ENCODE measurements at places on chromosomes 12 and 14.

DNA sequence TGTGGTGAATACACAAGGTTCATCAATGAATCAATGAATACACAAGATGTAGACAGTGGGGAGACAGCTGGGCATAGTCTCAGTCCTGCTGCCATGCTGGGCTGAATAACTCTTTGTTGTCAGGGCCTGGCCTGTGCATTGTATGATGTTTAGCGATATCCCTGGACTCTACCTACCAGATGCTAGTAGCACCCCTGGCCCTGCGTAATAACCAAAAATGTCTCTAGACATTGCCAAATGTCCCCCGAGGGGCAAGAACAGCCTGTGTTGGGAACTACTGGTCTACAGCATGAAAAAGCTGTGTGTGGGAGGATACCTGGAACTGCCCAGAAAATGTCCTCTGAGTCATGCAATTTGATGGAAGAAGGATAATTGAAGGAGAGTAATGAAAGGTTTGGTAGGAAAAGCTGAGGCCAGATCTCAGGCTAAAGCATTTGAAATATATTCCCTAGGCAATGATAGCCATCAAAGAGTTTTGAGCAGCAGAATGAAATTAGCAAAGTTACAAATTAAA is 128.2 kb downstream of the TMEM30B start:
- no peak for DNase-seq

DNA sequence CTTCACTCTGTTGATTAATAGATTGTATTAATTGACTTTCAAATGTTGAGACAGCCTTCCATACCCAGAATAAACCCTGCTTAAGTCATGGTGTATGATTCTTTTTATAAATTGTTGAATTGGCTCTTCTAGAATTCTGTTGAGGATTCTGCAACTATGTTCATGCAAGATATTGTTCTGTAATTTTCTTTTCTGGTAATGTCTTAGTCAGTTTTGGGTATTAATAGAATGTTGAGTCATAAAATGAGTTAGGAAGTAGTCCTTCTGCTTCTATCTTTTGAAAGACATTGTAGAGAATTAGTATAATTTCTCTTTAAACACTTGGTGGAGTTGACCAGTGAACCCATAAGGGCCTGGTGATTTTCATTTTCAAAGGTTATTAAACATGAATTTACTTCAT is 958.9 kb downstream of the LRFN5 start:
- no peak for DNase-seq

- no peak for DNase-seq
Observed at GRCh38 chr12:51471111-51471864, 46.7 kb downstream of the SLC4A8 start.

DNA sequence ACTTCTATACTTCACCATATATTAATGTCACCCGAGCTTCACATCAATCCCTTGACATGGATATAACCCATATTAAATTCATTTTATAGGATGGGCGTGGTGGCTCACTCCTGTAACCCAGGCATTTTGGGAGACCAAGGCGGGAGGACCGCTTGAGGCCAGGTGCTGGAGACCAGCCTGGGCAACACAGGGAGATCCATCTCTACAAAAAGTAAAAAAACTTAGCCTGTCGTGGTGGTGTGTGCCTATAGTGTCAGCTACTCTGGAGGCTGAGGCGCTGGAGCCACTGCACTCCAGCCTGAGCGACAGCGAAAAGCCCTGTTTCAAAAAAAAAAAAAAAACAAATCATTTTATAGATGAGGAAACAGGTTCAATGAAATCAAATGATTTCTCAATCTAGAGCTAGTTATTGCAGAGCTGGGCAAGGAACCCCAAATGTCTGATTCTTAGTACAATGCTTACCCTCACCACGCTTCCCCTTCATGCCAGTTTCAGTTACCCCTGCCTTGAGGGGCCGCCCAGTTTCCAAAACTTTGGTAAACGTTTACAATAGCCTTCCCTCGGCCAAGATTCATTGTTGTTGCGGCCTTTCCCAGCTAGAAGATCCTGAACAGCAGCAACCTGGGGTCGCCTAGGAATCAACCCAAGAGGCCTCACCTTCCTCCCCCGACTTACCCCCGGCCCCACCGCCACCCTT is 751 bp downstream of the PSMB5 start:
- no peak for DNase-seq

DNA sequence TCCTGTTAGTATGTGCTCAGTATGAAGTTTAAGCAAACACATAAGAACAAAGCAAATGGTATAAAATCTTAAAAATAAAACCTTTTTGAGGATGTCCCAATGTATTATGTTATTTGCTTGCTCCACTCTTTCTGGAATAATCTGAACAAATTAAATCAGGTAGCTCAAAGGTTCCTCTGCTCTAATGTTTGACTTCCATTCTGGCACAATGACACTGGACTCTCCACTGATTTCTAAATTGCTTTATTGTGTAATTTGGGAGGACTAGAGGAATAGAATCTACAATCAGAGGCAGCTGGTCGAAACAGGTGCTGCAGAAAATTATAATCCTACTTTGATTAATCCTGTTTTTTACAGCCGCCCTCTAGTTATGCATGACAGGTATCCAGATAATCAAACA is 523.7 kb upstream of the FOXG1 start:
- DNase-seq: no peak

GRCh38 chr12:592024-592505 is 71.2 kb downstream of the NINJ2 start:
- no peak for DNase-seq

GRCh38 chr14:55938249-55938791 is 179.9 kb upstream of the PELI2 start:
- no peak for DNase-seq

DNA sequence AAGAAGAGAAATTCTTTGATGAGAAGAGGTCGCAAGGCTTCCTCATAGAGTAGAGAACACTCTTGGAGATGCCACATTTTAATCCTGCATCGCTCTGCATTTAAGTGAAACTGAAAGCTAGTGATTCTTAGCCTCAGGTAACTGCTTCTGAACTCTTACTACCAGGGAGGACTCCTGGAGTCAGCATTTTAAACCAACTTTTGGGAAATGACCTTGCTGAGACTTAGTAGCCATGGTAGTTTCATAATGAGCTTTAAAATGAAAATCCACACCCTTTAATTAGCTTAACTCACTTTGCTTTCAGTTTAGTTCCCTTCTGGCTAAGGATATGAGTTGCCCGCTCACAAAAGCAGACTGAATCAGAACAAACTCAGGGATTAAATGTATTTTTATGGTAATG is 80.3 kb downstream of the SYNE2 start:
- no peak for DNase-seq

Measured in H54 (cell line).